ENCODE measurements at places on chromosomes 5 and 9. TPM values are rescaled to one million over a fixed set of nuclear protein-coding genes. Genes with fewer than 3 reads are reported as not detected.

DNA sequence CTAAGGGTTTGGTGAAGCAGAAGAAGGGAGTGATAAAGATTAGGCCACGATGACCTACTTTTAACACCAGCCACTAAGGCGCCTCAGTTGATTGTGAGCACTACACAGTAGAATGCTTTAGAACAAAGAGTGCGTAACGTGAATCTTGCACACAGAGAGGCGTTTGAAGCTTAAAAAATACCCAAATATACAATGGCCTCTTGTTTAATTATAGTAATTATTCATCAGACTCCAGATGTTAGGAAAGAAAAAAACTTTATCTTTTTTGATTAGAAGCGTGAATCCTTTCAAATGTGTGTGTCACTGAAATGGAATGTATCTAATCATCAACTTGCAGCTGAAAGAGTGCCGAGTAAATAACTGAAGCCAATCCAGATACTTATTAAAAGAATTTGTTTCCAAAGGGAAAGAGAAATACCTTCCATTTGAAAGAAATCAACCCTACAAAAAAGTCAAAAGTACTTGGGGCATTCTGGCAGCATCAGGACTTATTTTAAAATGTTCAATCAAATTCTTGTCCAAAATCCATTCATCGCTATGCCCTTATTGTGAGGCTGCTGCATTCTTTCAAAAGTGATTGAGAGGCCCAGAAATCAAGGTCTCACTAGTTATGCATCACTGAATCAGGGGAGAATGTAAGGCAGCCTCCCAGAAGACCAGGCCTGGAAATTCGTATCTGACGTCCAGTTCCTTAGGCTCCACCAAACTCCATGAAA, 337.5 kb downstream of the ZNF608 start:
- H3K4me1 ChIP-seq: no peaks in the 10 kb centered on the region
- H3K36me3 ChIP-seq: no peaks in the 10 kb centered on the region
- DNase-seq: no peak
- H3K27me3 ChIP-seq: no peaks in the 10 kb centered on the region

PRDM9 gene
- total RNA-seq: not detected

SNCAIP gene
- not detected for total RNA-seq

DNA sequence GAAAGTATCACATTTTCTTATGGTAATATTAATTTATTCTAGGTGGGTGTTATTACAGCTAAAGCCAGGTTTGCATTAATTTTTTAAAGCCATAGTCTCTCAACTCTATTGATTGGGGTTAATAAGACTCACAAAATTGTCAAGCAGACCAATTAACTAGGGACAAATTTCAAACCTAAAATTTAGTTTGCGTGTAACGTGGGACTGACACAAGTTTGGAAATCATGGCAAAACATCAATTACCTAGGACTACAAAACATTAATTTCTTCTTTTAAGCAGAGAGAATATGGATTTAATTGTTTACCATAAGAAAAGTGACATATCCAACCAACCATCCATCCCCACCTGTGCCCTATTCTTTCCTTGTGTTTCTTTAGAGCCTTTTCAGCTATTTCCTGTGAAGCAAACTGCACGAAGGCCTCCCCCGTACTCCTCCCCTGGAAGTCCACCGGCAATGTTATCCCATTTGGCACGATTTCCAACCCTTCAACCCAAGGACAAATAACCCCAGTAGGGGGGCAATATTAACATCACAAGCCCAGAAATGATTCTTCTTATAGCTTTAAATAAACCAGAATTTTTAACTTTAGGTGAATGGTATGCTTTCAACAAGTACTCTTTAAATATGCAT, 4.4 kb downstream of the HNRNPH1 start:
- H3K4me3 ChIP-seq: peak overlapping the region; percentile 94
- DNase-seq: no peak
- H3K27me3 ChIP-seq: peaks cover 2% of the 10 kb centered on the region
- peaks cover 80% of the 10 kb centered on the region for H3K36me3 ChIP-seq
- peak overlapping the region; percentile 48 for H3K27ac ChIP-seq

F2RL1 gene
- total RNA-seq: 0.26 TPM

GRCh38 chr5:118220556-118221195, 767.7 kb downstream of the DTWD2 start:
- H3K27ac ChIP-seq: no peak overlapping the region
- no peak overlapping the region for H3K4me3 ChIP-seq
- DNase-seq: no peak
- H3K4me1 ChIP-seq: no peaks in the 10 kb centered on the region
- H3K36me3 ChIP-seq: no peaks in the 10 kb centered on the region

GRCh38 chr9:14315875-14316601, 2.1 kb upstream of the NFIB start:
- peak overlapping the region; percentile 44 for H3K27ac ChIP-seq
- peaks cover 59% of the 10 kb centered on the region for H3K27me3 ChIP-seq
- H3K36me3 ChIP-seq: peaks cover 7% of the 10 kb centered on the region
- DNase-seq: no peak
- H3K4me3 ChIP-seq: peak overlapping the region; percentile 80

ACO1 gene
- 6.9 TPM for total RNA-seq

GRCh38 chr5:151180291-151180690, 22.7 kb upstream of the ANXA6 start:
- no peaks in the 10 kb centered on the region for H3K4me1 ChIP-seq
- no peak overlapping the region for H3K4me3 ChIP-seq
- peaks cover 34% of the 10 kb centered on the region for H3K36me3 ChIP-seq
- no peaks in the 10 kb centered on the region for H3K27me3 ChIP-seq

DDX31 gene
- total RNA-seq: 32.1 TPM

GRCh38 chr5:172453206-172453985, 929 bp downstream of the SH3PXD2B start:
- H3K27ac ChIP-seq: no peak overlapping the region
- no peaks in the 10 kb centered on the region for H3K36me3 ChIP-seq
- H3K4me1 ChIP-seq: peaks cover 6% of the 10 kb centered on the region
- no peak for DNase-seq
- H3K4me3 ChIP-seq: peak overlapping the region; percentile 58
- H3K27me3 ChIP-seq: peaks cover 52% of the 10 kb centered on the region

SH3GL2 gene
- not detected for total RNA-seq
